ENCODE measurements at places on chromosomes 3 and 15. TPM values are rescaled to one million over a fixed set of nuclear protein-coding genes. Genes with fewer than 3 reads are reported as not detected.
A peak's percentile ranks its signal among the peaks of the same experiment; 100 is the strongest.

MYO5C gene
- 0.54 TPM for total RNA-seq

TMEM42 gene
- 10.0 TPM for total RNA-seq

DUOX1 gene
- total RNA-seq, result 0.10 TPM

DNA sequence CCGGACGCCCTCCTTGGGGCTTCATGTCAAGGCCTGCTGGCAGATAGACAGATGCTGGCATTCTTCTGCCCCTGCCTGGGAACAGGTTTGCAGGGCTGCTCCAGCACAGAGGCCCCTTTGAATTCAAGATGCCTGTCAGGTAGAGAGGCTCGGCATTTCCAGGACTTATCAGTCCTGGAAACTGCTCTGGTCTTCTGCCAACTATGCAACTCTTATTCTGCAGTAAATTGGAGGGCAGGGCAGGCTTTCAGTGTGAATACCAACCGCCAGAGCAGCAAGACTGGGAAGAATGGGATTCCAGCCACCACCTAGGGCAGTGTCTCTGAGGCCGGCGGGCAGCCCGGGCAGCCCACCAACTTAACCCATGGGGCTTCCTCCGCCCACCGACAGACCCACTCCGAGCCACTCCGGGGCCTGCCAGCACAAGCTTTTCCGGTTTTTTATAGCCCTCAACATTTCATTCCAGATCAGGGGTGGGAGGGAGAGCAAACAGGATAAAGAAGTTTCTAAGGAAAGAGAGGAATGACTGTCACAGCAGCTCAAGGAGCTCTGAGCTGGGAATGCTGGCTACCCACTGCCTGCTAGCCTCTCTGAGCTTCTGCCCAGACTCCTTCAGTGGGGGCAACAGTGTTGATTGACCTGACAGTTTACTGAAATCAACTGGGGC lies 140.9 kb downstream of the NTRK3 start:
- H3K36me3 ChIP-seq, result no peaks in the 10 kb centered on the region
- no peak overlapping the region for H3K27ac ChIP-seq
- no peak overlapping the region for H3K4me3 ChIP-seq

GRCh38 chr15:91099616-91099994 lies 452 bp upstream of the SV2B start:
- H3K27ac ChIP-seq, result peak overlapping the region; percentile 45
- H3K4me1 ChIP-seq, result peaks cover 17% of the 10 kb centered on the region

Data from activated T-helper 1 cell treated with anti-CD3 and anti-CD28 coated beads, Interleukin-12 subunit alpha, Interleukin-12 subunit beta, Interleukin-2, Interleukin-4 antibody, amounts not matched to agents 30 ng/mL and 10 ng/mL and 1 ng/mL, durations not matched to agents 14 hours and 24 hours and 36 hours (primary cell).